ENCODE measurements at places on chromosomes 1 and 21.

GRCh38 chr1:53255031-53255430, 16.7 kb upstream of the MAGOH start:
- no peak for DNase-seq

DNA sequence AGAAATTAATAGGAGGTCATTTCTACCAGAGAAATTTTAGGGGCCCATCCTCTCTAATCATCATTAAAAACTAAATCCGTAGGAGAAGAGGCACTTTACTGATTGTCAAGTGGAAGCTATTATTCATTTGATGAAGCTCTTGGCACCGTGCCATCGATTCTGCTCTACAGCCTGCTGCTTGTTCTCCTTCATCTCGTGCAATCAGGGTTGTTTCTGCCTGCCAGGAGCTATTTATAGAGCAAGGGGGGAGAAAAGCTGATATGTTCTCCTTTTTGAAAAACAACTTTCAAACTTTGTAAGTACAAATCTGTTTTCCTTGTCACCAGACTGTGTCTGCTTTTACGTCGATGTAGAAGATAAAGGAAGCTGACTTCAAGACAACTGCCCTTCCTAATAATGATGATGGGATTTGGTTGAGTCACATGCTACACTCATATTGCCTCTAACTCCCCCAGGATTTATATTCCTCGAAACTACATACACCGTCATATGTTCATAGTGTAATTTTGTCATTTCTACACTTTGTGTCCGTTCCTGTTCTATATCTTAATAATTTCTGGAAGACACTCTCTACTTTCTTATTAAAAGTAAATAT, 169.6 kb upstream of the LHX8 start:
- no peak for DNase-seq

GRCh38 chr1:78370356-78370755, 120.4 kb upstream of the PTGFR start:
- no peak for DNase-seq

GRCh38 chr1:153389401-153389800, 1.5 kb downstream of the S100A8 start:
- DNase-seq: no peak

All from stimulated activated CD8-positive, alpha-beta memory T cell treated with anti-CD3 and anti-CD28 coated beads, Interleukin-4, amount 100 ng/mL, for 24 hours (primary cell).